Esophagus squamous epithelium (tissue), 5 donors: ENCODE measurements at places on chromosomes 2 and 18.

DNA sequence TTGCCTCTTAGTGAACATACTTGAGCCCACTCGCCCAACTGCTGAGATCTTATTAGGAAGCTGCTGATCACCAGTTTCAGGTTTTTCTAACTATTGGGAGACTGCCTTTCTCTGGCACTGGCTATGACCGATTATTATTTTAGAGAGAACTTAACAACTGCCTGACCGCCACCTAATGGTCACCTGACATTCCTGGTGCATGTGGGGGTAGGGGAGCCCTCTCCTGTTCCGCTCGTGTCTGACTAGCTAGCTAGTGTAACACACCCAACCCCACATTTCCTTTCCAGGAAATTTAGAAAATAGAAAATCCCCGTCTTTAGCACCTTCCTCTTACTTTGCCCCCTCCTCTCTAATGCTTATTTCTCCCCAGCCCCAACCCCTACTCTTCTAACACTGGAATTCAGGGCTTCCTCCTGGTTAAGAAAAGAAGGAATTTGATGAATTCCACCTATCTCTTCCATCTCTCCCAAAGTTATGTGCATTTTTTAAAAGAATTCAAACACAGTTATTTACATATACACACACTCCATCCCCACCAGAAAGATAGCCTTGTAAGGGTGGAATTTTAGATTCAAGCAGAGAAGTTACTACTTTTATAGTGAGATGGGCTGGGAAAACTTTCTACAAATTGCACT, 19.4 kb upstream of the DNER start:
- DNase-seq = no peak

GRCh38 chr18:54086863-54087262, 137.6 kb downstream of the MBD2 start:
- DNase-seq = no peak

GRCh38 chr2:136021976-136022375, 36.5 kb upstream of the DARS1 start:
- no peak for DNase-seq

- no peak for DNase-seq
These were observed 271.4 kb downstream of the ZEB2 start for GRCh38 chr2:144248350-144249034.

DNA sequence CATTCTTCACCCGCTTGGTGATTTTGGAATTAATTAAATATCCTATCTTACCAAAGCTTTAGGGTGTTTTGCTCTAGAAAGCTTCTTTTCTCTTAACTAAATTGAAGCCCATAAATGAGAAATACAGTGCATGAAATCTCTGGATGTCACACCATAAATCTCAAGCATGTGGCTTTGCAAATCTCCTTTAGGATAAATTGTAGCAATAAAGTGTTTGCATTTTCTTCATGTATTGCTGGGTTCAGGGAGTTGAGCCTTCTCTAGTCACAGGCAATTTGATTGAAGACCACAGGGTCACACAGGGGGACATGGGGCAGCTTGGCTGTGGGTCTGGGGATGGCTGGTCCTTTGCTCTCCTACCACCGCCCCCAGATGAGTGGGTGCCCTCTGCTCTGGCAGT, 364.2 kb downstream of the CLIP4 start:
- DNase-seq = no peak

GRCh38 chr2:159903443-159904126, 105.6 kb upstream of the CD302 start:
- DNase-seq = no peak

DNA sequence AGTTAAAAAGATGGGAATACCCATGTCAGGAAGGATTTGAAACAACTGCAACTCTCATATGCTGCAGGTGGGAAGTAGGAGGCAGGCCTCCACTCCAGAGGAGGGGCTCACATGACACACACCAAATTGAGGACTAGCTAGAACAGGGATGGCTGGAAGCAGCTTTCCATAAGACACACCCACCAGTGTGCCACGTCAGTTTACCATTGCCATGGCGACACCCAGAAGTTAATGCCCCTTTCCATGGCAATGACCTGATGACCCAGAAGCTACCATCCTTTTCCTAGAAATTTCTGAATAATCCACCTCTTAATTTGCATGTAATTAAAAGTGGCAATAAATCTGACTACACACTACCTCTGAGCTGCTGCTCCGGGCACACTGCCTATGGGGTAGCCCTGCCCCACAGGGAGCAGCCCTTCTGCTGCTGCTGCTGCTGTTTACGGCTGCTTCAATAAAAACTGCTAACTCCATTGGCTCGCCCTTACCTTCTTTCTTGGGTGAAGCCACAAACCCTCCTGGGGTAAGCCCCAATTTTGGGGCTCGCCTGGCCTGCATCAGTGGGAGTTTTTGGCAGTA, 89.4 kb downstream of the RRM2 start:
- DNase-seq = no peak

- DNase-seq = no peak
These were observed 62.9 kb upstream of the CYRIA start for GRCh38 chr2:16728351-16729136.

GRCh38 chr2:31384771-31385276, 29.7 kb downstream of the XDH start:
- no peak for DNase-seq

GRCh38 chr2:184596819-184597411, 1.4 kb upstream of the ZNF804A start:
- no peak for DNase-seq

DNA sequence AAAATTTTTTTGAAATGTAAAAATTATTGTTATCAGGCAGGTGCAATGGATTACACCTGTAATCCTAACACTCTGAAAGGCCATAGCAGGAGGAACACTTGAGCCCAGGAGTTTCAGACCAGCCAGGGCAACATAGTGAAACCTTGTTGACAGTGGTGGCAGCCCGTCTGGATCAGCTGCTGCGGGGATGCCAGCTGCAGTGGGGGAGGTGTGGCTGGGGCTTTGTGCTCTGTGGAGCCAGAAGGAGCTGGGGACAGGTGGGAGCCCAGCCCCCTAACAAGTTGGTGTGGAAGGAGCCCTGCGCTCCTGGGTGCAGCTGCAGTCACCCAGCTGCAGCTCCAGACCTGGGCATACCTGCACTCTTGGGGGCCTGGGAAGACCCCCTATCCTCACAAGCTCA, 182.4 kb upstream of the MC4R start:
- no peak for DNase-seq

GRCh38 chr2:119241205-119241532, 17.5 kb downstream of the STEAP3 start:
- DNase-seq = no peak

DNA sequence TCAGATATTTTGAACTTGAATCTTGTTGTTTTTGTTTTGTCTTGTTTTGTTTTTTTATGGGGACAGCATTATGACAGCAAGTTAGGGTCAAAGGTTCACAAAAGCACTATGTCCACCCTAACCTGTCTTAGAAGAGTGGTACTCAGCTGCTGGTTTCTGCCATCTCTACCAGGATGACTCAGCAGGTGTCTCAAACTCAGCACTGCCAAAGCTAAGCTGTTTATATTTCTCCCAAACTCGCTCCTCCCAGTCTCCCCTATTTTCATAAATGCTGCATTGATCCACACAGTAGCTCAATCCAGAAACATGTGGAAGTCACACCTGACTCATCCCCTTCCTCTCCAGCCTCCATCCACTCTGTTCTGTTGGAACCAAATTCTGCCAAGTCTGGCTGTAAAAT, 134.9 kb downstream of the ZBTB7C start:
- no peak for DNase-seq

DNA sequence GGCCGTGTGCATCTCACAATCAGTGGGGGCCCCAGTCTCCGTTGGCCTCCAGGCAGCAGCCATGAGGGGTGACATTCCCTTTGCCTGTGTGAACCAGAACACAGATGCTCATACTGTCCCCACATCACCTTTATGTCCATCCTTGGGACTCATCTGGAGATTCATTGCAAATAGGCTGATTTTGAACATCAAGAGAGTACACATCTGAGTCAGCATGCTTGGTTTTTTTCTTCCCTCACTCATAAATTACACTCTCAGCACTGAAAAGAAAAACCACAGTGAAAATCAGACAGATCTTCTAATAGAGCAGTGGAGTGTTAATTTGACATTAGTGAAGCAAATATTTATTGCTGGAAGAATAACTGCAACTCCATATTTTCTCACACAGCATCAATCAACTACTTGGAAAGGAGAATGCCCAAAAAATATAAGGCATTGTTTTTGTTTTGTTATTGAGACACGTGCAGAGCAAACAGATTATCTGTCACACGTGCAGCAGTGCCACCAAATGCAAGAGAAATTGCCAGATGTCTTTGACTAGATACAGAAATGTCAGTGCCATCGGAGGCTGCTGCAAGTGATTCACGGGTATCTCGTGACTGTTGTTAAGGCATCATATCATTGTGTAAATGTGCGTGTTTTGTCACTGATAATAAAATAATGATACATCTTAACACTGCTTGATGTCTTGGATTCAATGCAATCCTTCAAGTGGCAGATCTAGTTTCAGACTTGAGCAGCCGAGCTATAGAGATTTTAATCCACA, 10.9 kb downstream of the APCDD1 start:
- no peak for DNase-seq

DNA sequence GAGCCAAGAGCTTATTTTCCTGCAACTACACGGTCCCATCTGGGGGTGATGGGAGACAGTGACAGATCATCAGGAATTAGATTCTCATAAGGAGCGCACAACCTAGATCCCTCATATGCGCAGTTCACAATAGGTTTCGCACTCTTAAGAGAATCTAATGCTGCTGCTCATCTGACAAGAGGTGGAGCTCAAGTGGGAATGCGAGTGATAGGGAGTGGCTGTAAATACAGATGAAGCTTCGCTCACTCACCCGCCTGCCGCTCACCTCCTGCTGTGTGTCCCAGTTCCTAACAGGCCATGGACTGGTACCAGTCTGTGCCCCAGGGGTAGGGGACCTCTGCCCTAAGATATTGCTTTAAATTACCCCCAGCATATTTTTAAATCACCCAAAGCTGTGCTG, 10.8 kb downstream of the LRRFIP1 start:
- DNase-seq = no peak

DNA sequence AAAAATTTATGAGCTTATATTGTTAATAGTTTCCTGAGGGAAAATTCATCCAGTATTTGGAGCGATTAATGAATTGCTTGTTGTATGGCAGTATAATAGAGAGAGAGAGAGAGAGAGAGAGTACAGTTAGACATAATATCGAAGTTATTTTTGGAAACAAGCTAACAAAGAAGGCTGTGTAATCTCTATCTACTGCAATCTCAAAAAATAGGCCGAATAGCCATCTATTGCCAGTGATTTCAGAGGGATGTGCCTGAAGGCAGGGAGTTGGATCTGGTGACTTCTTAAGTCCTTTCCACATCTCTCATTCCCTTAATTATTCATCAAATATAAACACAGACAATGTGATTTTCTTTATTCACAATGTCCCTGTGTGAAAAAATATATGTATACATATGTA, 433.1 kb upstream of the RAB12 start:
- no peak for DNase-seq

GRCh38 chr2:88659538-88659915, 31.9 kb upstream of the RPIA start:
- no peak for DNase-seq

GRCh38 chr2:182585430-182585829, 130.6 kb upstream of the DNAJC10 start:
- no peak for DNase-seq

DNA sequence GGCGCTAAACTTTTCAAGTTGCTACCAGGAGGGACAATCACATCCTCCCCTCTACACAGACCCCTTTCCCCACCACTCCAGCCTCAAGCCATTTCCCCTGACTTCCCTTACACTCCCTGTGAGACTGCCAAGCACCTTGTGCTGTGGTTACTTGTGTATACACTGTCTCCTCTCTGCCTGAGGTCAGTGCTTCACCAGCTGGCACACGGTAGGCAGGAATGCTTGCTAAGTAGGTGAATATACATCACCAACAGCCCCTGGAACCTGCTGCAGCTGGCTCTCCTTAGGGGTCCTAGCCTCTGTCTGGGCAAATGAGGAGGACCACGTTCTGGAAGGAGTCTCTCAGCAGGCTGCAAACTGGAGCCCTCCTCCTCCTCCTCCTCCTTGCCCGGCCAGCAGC, 38.3 kb upstream of the ACAA2 start:
- no peak for DNase-seq

- DNase-seq = no peak
These were observed 32.6 kb downstream of the NFATC1 start for GRCh38 chr18:79428287-79428686.

DNA sequence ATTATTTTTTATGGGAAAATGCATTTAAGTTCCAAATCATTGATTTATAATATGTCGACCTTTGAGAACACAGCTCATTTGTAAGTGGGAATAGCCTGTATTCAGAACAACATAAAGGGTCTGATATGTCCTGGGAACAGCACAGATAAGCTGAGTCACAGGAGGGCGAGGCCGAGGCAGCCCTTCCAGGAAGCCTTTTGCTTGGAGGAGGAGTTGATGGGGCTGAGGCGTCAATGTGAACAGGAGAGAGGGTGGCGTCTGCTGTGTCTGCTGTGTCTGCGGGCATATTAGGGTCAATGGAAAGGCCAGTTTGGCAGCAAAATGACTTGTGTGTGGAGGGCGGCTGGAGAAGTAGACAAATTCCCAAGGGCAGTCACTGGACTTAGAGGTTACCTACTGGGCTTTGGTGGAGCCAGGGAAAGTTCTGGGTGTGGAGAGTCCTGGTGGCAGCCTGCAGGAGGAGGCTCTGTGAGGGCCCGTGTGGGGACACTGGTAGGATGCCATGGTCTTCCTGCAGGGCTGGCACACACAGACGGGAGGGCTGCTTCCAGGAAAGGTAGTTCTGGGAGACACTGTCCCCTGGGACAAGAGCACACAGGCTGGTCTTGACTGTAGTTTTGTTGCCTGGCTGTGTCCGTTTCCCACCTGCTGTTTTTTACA, 128.1 kb downstream of the GLI2 start:
- DNase-seq = no peak

DNA sequence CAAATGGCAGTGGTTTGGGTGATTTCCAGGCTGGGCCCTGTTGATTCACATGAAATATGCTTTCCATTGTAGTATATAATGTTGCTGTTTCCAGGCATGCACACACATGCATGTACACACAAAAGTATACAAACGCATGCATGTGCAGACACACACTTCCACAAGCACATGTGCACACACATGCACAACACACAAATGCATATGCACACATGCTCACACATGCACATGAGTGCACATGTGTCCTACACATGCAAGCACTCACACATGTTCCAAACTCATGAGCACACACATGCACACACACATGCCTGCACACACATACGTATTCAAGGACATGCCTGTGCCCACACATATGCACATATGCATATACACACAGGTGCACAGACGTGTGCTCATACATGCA, 30.6 kb downstream of the SNTG2 start:
- DNase-seq = no peak

GRCh38 chr2:62393293-62393692, 112.7 kb downstream of the TMEM17 start:
- no peak for DNase-seq

- no peak for DNase-seq
These were observed at the start of gene SCN9A for GRCh38 chr2:166375736-166376487. SCN9A (minus strand) TSS chr2:166375944; CDS start chr2:166311756, 64,188 bp downstream.

GRCh38 chr18:31209041-31209440, 46.4 kb upstream of the DSC1 start:
- no peak for DNase-seq

- no peak for DNase-seq
These were observed 40.1 kb downstream of the AMER3 start for GRCh38 chr2:130795431-130795830.
